ENCODE measurements at places on chromosomes 1 and 21. TPM values are rescaled to one million over a fixed set of nuclear protein-coding genes. Genes with fewer than 3 reads are reported as not detected.

Gene FCRL4
- total RNA-seq: not detected

Gene TXLNA
- total RNA-seq: 70.7 TPM

GRCh38 chr1:146012703-146013558, 8.6 kb downstream of the HJV start:
- H3K4me1 ChIP-seq: peaks cover 6% of the 10 kb centered on the region
- no peak overlapping the region for H3K4me3 ChIP-seq
- DNase-seq: peak; percentile 52
- H3K36me3 ChIP-seq: no peaks in the 10 kb centered on the region

DNA sequence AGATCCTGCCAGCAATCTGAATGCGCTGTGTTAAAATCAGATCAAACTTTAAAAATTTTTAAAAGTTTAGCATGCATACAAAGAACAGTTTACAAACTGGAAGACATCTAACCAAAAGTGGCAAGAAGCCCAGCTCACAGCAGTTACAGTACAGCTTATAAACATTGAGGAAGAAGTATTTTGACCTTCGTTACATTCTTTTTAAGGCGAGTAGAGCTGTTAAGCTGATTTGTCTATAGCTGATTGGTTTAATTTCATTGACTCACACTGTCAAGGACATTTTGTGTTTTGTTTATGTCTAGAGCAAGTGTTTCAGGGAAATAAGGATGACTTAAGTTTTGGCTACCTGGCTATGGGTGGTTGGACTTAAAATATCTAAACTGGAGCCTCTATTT, 3.0 kb upstream of the PGM1 start:
- H3K36me3 ChIP-seq: no peaks in the 10 kb centered on the region
- H3K27ac ChIP-seq: no peak overlapping the region

- H3K27me3 ChIP-seq: no peaks in the 10 kb centered on the region
- no peak within 1 kb of the TSS for H3K27ac ChIP-seq
- no peak within 1 kb of the TSS for H3K4me3 ChIP-seq
- DNase-seq: no peak
- H3K36me3 ChIP-seq: peaks cover 4% of the 10 kb centered on the region
These were observed at the start of gene MNDA for GRCh38 chr1:158830904-158831507. Gene MNDA (plus strand): TSS chr1:158831351. CDS start chr1:158842154, 10,803 bp downstream.

DNA sequence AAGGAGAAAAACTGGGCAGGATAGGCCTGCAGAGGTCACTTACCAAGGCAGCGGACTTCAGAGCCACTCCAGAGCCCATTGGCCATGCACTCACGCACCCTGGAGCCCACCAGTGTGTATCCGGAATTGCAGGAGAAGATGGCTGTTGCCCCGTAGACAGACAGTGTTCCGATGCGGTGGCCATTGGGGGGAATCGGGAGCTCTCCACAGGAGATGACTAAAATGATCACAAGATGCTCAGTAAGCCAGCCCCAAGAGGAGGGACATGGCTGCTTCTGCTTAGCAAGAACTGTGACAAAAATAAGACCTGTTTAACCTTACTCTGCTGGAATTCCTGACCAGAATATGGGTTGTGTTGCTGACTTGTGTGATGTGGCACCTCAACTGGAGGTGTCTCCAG, 96.9 kb downstream of the ZSCAN20 start:
- peaks cover 5% of the 10 kb centered on the region for H3K27me3 ChIP-seq
- no peak for DNase-seq
- H3K27ac ChIP-seq: no peak overlapping the region
- no peaks in the 10 kb centered on the region for H3K36me3 ChIP-seq
